ENCODE measurements at places on chromosomes 4 and X.
A peak's percentile ranks its signal among the peaks of the same experiment; 100 is the strongest.

- DNase-seq, result peak; percentile 24
These were observed at the start of gene RBBP7 for GRCh38 chrX:16870095-16870861. Gene RBBP7, minus strand, starts transcription at chrX:16870362. Its CDS starts 309 bp downstream, at chrX:16870053.

GRCh38 chr4:80507507-80507906 is 172.0 kb downstream of the CFAP299 start:
- DNase-seq, result no peak

- DNase-seq, result no peak
These were observed 111.7 kb upstream of the TAPT1 start for GRCh38 chr4:16337936-16338335.

DNA sequence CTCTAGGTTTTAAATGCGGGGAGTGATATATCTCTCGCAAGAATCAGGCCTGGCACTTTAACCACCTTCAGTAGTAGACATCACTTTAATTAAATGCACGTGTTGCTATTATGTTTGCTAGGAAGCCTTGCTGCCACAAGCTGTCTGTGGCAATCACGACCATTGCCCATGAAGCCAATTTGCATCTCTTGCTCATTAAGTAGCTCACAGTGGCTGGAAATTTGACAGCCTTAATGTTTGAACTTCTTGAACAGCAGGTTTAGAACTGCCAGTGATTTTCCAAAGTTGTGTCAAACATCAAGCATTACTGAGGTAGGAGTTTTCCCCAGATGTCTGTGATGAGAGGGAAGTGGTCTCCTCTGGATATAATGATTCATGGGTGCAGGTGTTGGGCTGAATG is 642.3 kb upstream of the CPEB2 start:
- DNase-seq, result no peak

DNA sequence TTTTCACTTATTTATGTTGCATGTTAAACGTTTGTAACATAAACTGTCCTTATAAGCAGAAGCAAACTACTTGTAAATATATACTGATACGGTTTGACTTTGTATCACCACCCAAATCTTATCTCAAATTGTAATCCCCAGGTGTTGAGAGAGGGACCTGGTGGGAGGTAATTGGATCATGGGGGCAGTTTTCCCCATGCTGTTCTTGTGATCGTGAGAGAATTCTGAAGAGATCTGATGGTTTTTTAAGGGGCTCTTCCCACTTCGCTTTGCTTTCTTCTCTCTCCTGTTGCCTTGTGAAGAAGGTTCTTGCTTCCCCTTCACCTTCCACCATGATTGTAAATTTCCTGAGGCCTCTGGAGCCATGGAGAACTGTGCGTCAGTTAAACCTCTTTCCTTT is 87.1 kb upstream of the MAPK10 start:
- no peak for DNase-seq

DNA sequence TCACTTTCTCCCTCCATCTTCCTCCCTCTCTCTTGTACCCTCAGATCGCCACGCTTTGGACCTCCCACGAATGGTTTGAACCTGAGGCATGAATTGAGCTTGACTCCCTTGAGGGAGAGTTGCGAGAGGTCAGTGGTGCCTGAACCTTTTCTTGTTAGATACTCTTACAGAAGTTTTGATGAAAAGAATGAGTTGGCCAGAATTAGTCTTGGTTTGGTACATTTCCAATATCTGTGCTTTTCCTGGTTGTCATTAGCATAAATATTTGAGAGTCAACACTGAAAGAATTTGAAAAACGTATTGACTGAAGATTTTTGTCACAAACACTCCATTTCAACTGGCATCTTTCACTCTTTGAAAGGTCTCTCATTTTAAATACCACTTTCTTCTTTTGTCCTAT is 510.6 kb upstream of the DIPK2B start:
- DNase-seq, result no peak

DNA sequence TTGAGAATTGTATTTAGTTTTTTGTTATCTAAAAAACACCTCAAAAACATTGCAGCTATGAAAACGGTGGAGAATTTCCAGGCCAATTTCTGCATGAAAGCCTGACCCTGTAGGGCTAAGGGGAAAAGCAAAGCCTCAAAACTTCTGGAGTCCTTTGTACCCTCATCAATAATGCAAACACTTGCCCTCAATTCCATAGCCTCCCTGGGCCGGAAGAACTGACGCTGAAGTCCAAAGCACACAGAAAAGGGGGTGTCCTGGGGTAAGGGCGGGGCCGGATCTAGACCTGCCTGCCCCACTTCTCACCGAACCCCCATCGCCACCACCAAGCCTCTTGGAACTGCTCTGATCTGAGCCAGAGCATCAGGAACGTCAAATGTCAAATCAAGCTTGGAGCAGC is 173.9 kb upstream of the S100G start:
- no peak for DNase-seq

DNA sequence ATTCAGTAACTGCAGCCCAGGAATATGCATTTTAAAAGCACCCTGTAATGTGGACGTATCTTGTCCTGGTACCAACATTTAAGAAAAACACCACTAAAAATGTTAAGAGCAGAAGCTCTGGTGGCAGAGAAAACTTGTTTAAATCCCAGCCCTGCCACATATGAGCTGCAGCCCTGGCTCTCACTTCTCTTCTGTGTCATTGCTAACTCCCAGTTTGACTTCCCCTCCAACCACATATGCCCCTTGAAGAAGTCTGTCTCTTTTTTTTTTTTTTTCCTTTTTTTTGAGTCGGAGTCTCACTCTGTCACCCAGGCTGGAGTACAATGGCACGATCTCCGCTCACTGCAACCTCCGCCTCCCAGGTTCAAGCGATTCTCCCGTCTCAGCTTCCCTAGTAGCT is 14.8 kb downstream of the LHFPL1 start:
- no peak for DNase-seq

DNA sequence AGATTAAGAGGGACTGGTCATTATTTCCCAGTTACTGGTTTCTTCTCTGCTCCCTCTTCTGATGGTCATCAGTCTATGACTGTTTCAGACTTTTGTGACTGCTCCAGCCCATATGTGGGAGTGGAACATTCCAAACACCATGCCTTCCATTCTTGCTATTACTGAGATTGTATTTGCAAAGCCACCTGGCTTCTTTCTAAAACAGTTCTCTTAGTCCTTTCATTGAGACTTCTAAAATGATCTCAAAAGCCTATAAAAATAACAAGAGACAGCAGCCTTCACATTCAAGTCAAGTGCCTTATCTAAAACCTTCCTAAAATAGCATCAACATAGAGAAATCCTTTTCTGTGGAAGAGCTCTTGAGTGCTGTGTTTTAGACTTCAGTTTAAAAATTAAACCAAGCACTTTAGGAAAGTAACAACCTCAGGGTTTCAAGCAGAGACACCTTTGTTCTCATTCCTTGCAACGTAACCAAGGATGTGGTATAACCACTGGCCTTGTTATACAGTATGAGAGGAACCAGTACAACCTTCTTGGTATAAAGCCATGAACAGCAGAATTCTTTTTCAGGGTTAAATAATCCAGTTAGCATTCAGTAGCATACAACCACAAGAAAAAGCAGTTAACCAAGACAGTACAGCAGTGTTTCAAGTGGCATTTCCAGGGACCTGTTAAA is 97.1 kb downstream of the NFKB1 start:
- DNase-seq, result no peak

Measured in cortex of kidney (tissue), 1 donor.